Retina (tissue), 1 donor: ENCODE measurements at places on chromosomes 13 and 19.
A peak's percentile ranks its signal among the peaks of the same experiment; 100 is the strongest.

GRCh38 chr13:40236566-40237168 is 429.8 kb downstream of the FOXO1 start:
- DNase-seq = no peak

DNA sequence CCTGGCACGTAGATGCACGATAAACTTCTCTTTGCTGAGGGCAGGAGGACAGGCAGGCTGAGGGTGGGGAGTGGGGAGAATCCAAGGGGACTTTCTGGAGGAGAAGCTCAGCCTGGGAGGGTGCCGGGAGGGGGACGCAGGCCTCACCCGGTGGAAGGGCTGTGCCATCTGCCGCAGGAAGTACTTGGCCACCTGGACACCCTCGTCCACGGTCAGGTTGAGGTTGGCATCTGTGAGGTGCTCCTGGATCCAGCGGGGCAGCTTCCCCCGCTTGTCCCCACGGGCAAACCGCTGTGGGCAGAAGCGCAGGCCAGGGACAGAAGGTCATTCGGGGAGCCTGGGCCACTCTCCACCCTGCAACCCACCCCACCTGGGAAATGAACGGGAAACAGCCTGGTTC is 11.5 kb downstream of the KLC3 start:
- DNase-seq = no peak

DNA sequence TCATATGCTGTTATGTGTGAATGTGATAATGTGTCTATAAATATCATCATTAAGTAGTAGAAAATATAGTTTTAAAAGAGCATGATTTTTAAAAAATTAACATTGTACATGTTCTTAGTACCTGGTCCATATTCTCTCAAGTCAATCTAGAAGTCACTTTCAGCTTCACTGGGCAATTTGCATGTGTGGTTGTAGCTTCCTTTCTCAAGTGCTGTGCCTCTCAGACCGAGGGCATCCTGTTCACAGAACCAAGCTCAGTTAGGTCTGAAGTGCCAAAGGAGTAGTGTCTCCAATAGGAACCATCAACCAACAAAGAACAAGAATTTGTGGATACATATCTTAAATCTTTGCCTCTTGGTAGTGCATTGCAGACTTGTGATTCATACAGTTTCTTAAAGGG is 541.8 kb upstream of the SLC10A2 start:
- no peak for DNase-seq

DNA sequence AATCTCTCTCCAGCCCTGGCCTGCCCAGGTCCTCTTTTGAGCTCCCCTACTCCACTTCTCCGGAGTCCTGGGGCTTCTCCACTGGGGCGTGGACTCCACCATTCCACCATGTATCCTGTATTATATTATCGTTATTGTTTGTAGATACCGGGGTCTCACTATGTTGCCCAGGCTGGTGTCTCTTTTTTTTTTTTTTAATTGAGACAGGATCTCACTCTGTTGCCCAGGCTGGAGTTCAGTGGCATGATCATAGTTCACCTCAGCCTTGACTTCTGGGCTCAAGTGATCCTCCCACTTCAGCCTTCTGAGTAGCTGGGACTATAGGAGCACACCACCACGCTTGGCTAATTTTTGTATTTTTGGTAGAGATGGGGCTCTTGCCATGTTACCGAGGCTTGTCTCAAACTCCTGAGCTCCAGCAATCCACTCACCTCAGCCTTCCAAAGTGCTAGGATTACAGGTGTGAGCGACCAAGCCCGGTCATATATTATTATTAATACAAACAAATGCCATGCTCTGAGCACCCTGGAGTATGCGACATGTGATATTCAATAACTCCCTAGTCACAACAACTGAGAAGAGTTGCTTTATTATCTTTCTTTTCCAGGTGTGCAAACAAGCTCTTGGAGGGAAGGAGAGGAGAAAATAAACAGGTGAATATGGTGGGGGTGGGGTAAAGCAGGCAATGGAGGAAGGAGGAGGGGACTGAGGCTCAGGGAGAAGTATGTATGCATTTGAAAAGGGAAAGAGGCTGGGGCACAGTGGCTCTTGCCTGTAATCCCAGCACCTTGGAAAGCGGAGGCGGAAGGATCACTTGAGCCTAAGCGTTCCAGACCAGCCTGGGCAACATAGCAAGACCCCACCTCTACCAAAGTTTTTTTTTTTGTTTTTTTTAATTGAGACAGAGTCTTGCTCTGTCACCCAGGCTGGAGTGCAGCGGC is 2.8 kb upstream of the CERS4 start:
- no peak for DNase-seq

DNA sequence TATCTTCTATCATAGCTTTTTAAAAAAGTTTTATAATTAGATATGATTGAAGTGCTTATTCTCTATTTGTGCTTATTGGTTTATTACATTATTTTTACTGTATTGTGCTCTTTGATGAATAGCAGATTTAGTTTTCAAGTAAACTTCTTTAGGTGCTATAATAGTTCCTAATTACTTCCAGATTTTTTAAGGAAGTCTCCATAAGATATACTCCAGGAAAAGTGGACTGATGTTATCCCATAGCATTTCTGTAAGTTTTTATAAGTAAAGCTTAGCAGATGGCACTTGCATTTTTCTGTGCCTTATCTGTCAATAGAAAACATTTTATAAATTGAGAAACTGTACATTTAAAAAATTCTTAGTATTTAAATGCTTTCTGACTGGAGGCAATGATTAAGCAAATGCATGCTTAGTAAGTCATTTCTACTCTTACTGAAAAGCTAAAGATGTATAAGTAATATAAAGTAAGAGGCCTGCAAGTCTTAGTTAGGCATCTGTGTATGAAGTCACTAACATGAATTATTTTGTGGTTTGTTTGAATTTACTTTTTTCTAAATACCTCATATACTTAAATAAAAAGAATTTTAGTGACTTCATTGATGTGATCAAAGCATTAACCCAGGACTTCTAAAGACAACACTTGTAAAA is 182.8 kb downstream of the MAB21L1 start:
- no peak for DNase-seq

DNA sequence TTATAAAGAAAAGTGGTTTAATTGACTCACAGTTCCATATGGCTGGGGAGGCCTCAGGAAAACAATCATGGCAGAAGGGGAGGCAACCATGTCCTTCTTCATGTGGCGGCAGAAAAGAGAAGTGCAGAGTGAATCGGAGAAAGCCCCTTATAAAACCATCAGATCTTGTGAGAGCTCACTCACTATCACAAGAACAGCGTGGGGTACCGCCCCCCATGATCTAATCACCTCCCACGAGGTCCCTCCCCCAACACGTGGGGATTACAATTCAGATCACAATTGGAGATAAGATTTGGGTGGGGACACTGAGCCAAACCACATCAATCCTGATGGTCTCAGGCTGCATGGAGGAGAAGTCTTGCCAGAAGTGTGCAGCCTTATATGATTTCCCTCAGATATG is 26.0 kb downstream of the TM9SF2 start:
- no peak for DNase-seq

GRCh38 chr13:112169941-112170822 is 103.2 kb downstream of the SOX1 start:
- DNase-seq = no peak

DNA sequence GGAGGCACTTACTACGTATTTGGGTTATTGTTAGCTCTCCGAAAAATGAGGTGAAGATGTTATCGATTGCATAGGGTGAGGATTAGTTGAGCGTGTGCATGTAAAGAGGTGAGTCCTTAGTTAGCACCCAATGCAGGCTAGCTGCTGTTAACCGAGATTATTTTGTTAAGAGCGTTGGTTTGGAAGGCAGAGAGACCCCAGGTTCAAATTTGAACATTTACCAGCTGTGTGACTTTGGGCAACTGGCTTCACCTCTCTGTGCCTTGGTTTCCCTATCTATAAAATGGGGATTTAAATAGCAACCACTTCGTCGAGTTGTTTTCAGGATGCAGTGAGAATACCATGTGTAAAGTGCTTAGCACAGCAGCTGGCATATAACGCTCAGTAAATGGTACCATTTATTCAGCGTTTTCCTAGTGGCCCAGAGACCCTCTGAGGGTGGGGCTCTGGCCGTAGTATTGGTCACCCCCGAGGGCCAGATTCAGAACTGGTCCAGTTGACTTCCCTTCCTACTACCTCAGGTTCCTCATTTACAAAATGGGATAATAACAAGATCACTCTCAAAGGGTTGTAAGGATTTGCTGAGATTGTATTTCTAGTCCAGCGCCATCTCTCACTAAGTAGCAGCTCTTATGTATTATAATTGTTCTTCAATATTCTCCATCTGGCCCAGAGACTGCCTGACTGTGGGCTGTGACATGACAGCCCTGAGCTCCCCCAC is 887 bp downstream of the SIPA1L3 start:
- no peak for DNase-seq

- DNase-seq = no peak
Measured at GRCh38 chr19:34832581-34833112, 59.6 kb upstream of the ZNF599 start.

DNA sequence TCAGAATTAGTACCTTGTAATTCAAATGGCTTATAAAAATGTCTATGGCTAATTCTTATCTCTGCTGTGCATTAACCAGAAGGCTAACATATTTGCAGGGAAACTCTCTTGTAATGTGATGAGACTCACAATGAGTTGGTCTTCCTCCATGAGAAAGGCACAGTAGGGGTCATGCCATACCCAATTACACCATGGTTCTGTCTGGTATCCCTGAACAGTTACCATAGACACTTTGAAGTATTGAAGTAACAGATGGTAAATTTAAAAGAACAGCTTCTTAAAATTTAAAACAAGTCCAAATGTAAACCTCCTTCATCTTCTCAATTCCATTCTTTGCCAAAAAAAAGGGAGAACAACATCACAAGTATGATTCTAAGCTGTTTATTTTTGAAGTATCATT is 22.6 kb upstream of the SLAIN1 start:
- peak; percentile 30 for DNase-seq

DNA sequence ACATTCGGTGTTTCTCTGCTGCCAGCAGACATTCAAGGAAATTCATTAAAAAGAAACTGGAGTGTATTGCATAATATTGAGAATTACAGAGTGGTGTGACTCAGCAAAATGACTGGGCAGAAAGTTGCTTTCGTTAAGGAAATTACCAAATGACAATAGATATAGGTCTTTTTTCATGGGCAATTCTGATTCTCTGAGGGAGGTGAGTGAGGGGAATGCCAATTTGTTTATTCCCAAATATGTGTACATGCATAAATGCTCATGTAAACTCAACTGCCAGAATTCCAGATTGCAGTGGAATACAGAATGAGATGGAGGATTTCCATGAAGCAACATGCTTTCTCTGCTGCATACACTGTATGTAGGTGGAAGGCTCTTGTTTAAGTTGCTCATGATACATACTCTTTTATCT is 1730.1 kb downstream of the SLITRK5 start:
- DNase-seq = no peak
